ENCODE measurements at places on chromosomes 1 and 21.

DNA sequence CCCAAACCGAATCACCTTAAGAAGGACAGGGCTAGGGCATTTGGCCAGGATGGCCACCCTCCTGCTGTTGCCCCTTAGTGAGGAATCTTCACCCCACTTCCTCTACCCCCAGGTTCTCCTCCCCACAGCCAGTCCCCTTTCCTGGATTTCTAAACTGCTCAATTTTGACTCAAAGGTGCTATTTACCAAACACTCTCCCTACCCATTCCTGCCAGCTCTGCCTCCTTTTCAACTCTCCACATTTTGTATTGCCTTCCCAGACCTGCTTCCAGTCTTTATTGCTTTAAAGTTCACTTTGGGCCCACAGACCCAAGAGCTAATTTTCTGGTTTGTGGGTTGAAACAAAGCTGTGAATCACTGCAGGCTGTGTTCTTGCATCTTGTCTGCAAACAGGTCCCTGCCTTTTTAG is 3.6 kb downstream of the BTG2 start:
- no peak for DNase-seq

DNA sequence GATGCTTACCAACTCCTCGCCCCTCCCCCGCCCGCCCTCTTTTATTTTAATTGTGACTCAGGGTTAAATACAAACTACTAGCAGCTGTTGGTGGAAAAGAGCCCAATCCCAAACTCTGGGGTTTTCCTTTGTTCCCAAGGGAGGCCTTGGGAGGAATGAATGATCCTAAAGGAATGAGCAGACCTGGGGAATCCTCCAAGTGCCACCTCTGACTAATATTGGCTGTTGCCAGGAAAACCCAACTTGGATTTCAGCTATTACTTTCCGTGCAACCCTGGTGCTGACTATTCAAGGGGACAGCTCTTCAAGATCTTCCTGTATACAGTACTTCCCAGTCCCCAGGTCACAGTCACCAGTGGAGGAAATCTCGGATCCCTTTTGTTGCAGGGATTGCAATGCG is 1.3 kb upstream of the S100A10 start:
- DNase-seq, result no peak

- no peak for DNase-seq
These were observed 18.8 kb downstream of the GPBP1L1 start for GRCh38 chr1:45667321-45668111.

- DNase-seq, result no peak
These were observed 149.4 kb upstream of the COL6A1 start for GRCh38 chr21:45831991-45832740.

GRCh38 chr1:205373022-205373797 is 16.5 kb upstream of the KLHDC8A start:
- DNase-seq, result no peak

DNA sequence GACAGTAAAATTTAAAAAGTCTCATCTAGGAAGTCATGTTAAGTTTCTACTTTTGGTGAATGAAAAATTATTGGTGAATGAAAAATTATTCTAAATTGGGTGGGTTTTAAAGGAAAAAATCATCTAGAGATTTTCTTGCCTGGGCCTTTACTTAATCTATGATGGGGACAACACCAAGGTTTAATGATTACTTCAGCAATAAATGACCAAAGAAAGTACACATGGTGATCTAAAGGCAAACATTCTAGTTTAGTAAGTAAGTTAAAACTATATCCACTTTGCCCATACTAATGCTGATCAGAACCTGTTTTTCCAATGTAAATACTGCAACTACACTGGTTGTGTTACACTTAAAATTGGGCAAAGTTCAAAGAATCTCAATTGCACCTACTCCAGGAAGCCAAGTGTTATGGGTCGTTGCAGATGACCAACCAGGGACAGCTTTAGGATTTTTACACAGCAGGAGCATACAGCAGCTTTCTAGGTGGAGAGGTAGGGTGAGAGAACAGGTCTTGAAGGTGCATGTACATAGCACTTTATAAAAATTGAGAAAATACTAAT is 14.6 kb upstream of the RPL5 start:
- no peak for DNase-seq

- no peak for DNase-seq
These were observed 327.4 kb downstream of the TBX15 start for GRCh38 chr1:118660769-118661168.

- DNase-seq, result no peak
These were observed 62.8 kb downstream of the RUNX3 start for GRCh38 chr1:24867084-24867870.

- DNase-seq, result no peak
These were observed 87.9 kb downstream of the PRDM16 start for GRCh38 chr1:3156936-3157335.

GRCh38 chr21:43274946-43275310 is 106.1 kb downstream of the CRYAA start:
- no peak for DNase-seq

GRCh38 chr1:21667348-21668231 is 1.6 kb downstream of the RAP1GAP start:
- DNase-seq, result no peak

GRCh38 chr1:89525169-89525855 is 683 bp downstream of the LRRC8B start:
- DNase-seq, result no peak

Data from cortex of kidney (tissue), 1 donor.